HEK293T (cell line): ENCODE measurements at places on chromosomes 1 and 21.

DNA sequence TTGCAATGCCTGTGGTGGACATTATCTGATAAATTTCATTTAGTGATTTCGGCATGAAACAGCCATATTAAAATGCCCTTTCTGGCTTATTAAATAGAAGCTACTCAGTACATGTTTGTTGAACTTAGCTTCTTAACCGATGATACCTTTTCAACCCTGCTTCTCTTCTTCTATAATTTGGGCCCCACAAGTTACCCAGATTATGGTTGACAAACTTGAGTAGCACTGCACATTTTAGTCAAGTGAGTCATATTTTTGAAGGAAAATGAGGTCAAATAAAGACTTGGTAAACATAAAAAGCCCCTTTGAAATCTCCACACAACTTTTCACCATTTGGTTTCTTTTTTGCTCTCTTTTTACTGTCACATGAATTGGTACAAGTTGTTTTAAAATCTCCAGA is 33.8 kb downstream of the GIPC2 start:
- no peak for DNase-seq

- no peak for DNase-seq
These were observed 162.3 kb upstream of the APP start for GRCh38 chr21:26332867-26333266.

DNA sequence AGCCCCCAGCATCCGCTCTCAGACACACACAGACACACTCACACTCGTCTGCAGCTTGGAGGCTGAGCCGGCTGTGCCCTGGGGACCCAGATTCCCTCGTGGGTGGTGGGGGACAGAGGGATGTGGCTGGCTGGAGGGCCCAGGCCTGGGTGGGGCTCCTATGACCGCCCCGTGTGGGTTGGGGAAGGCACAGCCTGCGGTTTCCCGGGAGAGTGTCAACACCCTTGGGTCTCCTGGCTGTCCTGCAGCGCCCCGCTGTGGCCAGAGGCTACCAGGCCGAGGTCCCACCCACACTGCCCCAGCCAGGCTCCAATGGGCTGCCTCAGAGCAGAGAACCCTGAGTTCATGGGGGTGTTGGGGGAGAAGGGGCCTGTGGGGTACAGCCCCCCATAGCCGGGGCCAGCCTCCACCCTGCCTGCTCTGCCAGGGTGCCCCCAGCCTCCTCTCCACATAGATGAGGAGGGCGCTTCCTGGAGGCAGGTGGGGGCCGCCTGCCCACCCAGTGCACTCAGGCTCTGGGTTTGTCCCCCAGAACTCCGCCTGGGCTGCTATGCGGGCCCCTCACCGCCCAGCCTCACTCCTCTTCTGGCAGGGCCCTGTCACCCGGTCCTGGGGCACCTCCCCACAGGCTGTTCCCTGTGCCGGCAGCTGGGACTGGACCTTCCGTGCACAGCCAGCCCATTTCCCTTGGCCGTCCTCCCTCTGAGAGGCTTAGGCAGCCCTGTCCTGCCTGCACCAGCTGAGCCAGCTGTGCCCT is at the start of gene TTC34:
Gene TTC34 (minus strand): TSS at position 159 of the 757 bp plus-strand sequence. CDS start 866 bp downstream, outside the sequence.
- DNase-seq: peak; percentile 78

DNA sequence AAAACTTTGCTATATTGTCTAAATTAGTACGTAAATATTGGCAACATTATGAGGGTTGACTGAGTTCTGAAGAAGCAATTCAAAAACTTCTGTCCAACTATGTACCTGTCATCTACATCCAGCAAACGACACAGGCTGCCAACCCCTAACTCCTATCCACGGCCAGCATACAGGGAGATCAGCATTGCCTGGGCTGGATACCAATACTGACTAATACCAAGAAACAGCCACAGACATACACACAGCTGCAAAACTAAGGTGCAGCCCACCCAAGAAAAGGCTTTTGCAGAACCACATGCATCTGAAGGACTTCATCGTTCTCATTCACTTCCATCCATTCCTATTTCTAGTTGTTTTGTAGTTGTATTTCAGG is 2.0 kb downstream of the KIAA0319L start:
- no peak for DNase-seq

DNA sequence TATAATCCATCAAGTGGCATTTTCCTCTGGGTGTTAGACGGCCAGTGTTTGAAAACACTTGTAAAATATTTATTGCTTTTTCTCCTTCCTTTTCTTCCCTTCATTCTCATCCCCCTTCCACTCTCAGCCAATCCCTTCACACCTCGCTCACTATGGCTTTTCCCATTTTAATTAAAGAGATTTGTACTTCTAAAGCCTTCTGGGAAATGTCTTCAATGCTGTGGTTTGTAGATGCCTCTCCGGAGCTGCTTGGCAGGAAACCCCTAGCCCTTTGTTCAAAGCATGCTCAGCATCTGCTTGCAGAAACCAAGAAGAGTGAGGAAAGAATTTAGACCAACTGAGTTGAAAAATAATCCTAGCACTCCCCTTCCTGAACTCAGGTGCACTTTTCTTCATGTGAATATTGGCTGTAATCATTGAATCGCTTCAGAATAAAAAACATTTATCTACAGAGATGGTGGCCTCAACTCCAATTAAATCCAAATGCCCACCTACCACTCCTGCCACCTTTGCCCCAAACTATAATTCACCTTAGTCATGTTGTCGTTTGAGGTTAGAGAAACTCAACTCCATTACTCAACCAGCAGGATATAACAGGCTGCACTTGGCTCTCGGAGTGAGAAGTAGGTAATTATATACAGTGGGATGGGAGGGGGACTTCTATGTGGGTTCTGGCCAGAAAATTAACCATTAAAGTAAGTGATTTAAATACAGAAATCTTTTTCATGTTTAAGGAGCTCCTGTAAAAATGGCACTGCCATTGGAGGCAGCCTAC is 659.4 kb upstream of the CAMK1G start:
- DNase-seq: no peak

- no peak for DNase-seq
These were observed 21.1 kb downstream of the LMOD1 start for GRCh38 chr1:201925301-201925567.

DNA sequence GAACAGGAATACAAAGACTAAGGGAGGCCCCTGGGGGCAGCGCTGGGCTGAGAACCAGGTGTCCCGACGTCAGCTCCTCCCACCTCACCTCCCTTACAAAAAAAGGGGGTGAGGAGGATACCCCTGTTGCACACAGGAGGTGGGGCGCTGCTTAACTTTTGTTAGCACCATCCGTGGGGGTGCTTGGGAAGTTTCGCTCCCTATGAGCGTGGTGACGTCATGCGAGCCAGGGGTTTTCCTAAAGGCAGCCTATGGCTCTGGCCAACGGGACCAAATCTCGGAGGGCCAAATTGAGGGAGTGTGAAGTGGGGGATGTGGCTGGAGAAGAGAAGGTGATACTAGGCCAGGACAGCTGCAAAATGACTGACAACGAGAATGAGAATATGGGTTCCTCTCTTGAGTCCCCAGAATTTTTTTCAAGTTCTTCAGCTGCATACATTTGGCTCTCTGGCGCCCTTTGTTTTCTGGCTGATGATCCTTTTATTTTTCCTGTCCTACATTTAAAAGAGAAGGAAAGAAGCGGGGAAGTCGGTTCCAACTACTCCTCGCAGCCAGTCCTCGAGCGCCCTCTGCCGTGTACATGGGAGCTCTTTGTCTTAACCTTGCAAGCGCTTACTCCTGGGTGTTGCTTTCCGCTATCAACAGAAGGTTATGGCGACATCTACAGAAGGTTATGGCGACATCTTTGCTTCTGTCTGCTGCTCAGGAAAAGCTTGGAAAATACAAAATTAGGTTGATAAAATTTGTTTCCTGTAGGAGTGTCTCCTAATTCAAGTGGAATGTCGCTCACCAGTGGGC is 48.0 kb upstream of the ZC3H11B start:
- peak; percentile 75 for DNase-seq

- no peak for DNase-seq
These were observed 2.8 kb downstream of the MAN1A2 start for GRCh38 chr1:117370071-117370470.
